Peyer's patch (tissue), 4 donors: ENCODE measurements at places on chromosomes 5 and 9. TPM values are rescaled to one million over a fixed set of nuclear protein-coding genes. Genes with fewer than 3 reads are reported as not detected.

GRCh38 chr5:163993126-163993525 is 487.7 kb downstream of the MAT2B start:
- H3K27ac ChIP-seq: no peak overlapping the region
- H3K4me1 ChIP-seq: no peaks in the 10 kb centered on the region
- H3K4me3 ChIP-seq: no peak overlapping the region
- H3K36me3 ChIP-seq: no peaks in the 10 kb centered on the region
- no peaks in the 10 kb centered on the region for H3K27me3 ChIP-seq

Gene BTNL3
- total RNA-seq: 214 TPM

Gene CTNNA1
- 372 TPM for total RNA-seq

- no peak for DNase-seq
- H3K4me3 ChIP-seq: no peak overlapping the region
- no peak overlapping the region for H3K27ac ChIP-seq
- no peaks in the 10 kb centered on the region for H3K36me3 ChIP-seq
- H3K27me3 ChIP-seq: no peaks in the 10 kb centered on the region
Observed at GRCh38 chr9:16125629-16126028, 572.8 kb downstream of the CCDC171 start.

- no peaks in the 10 kb centered on the region for H3K4me1 ChIP-seq
- no peak overlapping the region for H3K4me3 ChIP-seq
- no peak overlapping the region for H3K27ac ChIP-seq
- no peaks in the 10 kb centered on the region for H3K27me3 ChIP-seq
- no peak for DNase-seq
Observed at GRCh38 chr9:6676254-6676921, 30.9 kb upstream of the GLDC start.

DNA sequence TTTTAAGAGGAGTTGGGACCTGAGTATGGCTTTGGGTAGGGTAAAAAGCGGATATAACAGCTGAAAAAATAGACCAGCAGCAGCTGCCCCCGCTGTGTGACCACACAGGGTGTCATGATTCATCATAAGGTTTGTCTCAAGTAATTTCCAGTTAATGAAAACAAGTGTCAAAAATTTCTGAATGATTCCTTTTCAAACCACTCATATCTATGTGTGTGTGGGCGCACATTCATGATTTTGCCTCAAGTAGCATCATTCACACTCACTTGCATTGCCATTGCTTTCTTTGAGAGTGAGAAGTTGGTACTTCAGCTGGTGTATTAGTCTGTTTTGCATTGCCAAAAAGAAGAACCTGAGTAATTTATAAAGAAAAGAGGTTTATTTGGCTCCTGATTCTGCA is 12.1 kb upstream of the TNFAIP8 start:
- H3K4me3 ChIP-seq: no peak overlapping the region
- no peaks in the 10 kb centered on the region for H3K4me1 ChIP-seq
- no peak overlapping the region for H3K27ac ChIP-seq
- H3K36me3 ChIP-seq: no peaks in the 10 kb centered on the region
